Neural crest cell (in vitro differentiated cells): ENCODE measurements at places on chromosomes 7 and 10. TPM values are rescaled to one million over a fixed set of nuclear protein-coding genes. Genes with fewer than 3 reads are reported as not detected.

The NODAL gene
- total RNA-seq = not detected in 2 replicates

- no peak overlapping the region for H3K4me3 ChIP-seq
- no peaks in the 10 kb centered on the region for H3K36me3 ChIP-seq
- peaks cover 6% of the 10 kb centered on the region for H3K4me1 ChIP-seq
- no peak overlapping the region for H3K27ac ChIP-seq
- no peaks in the 10 kb centered on the region for H3K27me3 ChIP-seq
These were observed 29.4 kb downstream of the LSMEM1 start for GRCh38 chr7:112510001-112510742.

GRCh38 chr10:22655312-22655981 lies 58.9 kb downstream of the PIP4K2A start:
- peaks cover 30% of the 10 kb centered on the region for H3K4me1 ChIP-seq
- no peak for DNase-seq
- H3K4me3 ChIP-seq = no peak overlapping the region
- peak overlapping the region; percentile 87 for H3K27ac ChIP-seq

The LIPN gene
- not detected in 2 replicates for total RNA-seq

- H3K27me3 ChIP-seq = no peaks in the 10 kb centered on the region
- H3K4me3 ChIP-seq = no peak overlapping the region
- H3K36me3 ChIP-seq = no peaks in the 10 kb centered on the region
- no peak overlapping the region for H3K27ac ChIP-seq
- no peak for DNase-seq
These were observed 754.2 kb downstream of the GRID1 start for GRCh38 chr10:85612378-85612775.

The CYP2C8 gene
- total RNA-seq = 2.5 and 2.8 TPM in 2 replicates

The EXOC4 gene
- 76.6 and 79.7 TPM in 2 replicates for total RNA-seq

DNA sequence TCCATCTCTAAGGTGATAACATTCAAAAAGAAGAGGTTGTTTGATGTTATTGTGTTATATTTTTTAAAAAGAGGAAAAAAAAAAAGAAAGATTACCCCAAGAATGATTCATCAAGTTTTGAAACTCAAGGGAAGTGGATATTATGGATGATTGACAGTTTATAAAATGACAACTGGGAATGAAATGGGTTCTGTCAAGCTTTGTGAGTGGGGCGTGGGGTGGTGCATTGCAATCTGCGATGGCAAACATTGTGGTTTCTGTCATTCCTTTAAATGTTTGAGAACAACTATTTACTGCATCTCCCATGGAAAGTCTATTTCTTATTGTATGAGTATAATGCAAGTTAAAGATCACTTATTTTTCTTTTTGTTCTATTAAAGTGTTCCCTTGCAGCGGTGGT lies 297.0 kb downstream of the CCDC3 start:
- peaks cover 15% of the 10 kb centered on the region for H3K4me1 ChIP-seq
- no peaks in the 10 kb centered on the region for H3K36me3 ChIP-seq
- H3K27ac ChIP-seq = no peak overlapping the region
- DNase-seq = no peak
- H3K4me3 ChIP-seq = no peak overlapping the region

The SLC26A5 gene
- not detected in 2 replicates for total RNA-seq

- peaks cover under 1% of the 10 kb centered on the region for H3K27me3 ChIP-seq
- H3K4me3 ChIP-seq = no peak overlapping the region
- no peaks in the 10 kb centered on the region for H3K36me3 ChIP-seq
- no peak overlapping the region for H3K27ac ChIP-seq
- no peaks in the 10 kb centered on the region for H3K4me1 ChIP-seq
- no peak for DNase-seq
These were observed 26.4 kb upstream of the ANKRD1 start for GRCh38 chr10:90947030-90947960.

DNA sequence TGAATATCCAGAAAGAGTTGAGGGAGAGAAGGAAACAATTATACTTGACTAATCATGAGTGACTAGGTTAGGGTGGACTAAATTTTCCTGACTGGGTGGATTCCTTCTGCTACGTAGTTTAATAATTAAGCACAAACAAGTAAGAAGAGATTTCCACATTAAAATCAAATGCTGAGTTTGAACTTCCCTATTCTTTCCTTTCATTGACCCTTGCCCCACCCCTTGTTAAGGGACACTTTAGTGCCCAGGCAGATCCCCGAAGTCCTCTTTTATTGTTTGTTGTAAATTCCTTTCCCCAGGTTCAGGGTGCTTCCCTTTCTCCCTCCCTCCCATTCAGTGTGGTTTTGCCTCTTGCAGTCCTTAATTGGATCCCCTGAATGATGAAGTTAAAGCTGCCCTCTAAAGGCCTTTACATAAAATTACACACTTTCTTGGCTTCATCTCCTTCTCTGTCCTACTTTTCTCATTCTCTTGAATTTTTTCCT lies 8.8 kb upstream of the SPAM1 start:
- no peak for DNase-seq
- H3K4me3 ChIP-seq = no peak overlapping the region
- H3K27ac ChIP-seq = no peak overlapping the region
- no peaks in the 10 kb centered on the region for H3K36me3 ChIP-seq

DNA sequence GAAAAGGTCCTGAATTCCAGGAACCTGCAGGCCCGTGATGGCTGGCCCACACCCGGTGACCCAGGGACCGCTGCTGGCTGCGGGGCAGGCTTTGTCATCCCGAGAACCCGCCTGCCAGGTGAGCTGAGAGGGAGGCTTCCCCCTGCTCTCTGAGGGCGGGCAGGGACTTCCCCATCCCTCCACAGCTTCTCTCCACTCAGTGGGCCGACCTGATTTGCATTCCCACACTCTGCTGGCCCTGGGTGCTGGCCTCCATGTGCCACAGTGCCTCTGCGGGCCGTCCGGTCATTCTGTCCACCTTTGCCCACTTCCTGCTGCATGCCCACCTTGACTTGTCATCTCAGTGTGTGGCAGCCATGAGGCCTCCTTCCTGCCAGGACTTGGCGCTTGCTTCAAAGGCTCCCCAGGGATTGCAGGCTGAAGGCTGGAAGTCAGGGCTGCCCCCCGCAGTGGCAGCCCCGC lies 35.3 kb downstream of the PALD1 start:
- DNase-seq = no peak
- peaks cover 30% of the 10 kb centered on the region for H3K4me1 ChIP-seq
- no peaks in the 10 kb centered on the region for H3K36me3 ChIP-seq
- no peak overlapping the region for H3K4me3 ChIP-seq

DNA sequence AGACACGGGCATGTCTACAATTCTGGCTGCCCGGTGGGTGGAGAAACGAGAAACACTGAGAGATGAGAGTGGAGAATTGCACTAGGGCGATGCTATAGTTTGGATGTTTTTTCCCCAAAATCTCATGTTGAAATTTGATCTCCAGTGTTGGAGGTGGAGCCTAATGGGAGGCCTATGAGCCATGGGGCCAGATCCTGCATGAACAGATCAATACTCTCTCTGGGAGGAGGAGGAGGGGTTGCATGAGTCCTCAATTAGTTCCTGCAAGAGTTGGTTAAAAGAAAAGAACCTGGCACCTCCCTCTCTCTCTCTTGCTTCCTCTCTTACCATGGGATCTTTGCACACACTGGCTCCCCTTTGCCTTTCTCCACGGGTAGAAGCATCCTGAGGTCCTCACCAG lies 299.1 kb downstream of the CALN1 start:
- H3K4me3 ChIP-seq = no peak overlapping the region
- peaks cover 7% of the 10 kb centered on the region for H3K4me1 ChIP-seq
- H3K27ac ChIP-seq = no peak overlapping the region
- peaks cover 4% of the 10 kb centered on the region for H3K27me3 ChIP-seq
- H3K36me3 ChIP-seq = no peaks in the 10 kb centered on the region

GRCh38 chr10:34168439-34168838 lies 646.7 kb downstream of the PARD3 start:
- DNase-seq = no peak
- peaks cover 16% of the 10 kb centered on the region for H3K36me3 ChIP-seq
- no peaks in the 10 kb centered on the region for H3K27me3 ChIP-seq
- H3K4me3 ChIP-seq = no peak overlapping the region
- peaks cover 13% of the 10 kb centered on the region for H3K4me1 ChIP-seq

DNA sequence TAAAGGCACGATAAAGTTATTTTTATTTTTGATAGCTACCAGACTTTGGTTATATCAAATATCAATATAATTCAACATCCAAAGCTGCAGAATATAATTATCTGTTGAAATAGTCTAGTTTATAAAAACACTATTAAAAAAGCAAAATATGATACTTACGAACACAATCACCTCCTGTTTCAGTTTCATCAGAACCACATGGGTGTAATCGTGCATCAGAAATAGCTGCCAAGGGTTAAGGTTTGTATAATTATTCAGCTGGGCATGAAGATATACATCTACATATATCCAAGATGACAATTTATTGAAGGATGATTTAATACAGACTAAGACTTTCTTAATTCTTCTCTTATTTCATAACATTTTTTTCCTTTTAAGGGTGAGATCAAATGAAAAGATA lies 20.3 kb downstream of the VWDE start:
- no peak for DNase-seq
- no peak overlapping the region for H3K27ac ChIP-seq
- H3K4me1 ChIP-seq = peaks cover 13% of the 10 kb centered on the region
- no peak overlapping the region for H3K4me3 ChIP-seq

The ATG9B gene
- total RNA-seq = 8.0 and 9.2 TPM in 2 replicates

- peaks cover 40% of the 10 kb centered on the region for H3K4me1 ChIP-seq
- peak overlapping the region; percentile 13 for H3K27ac ChIP-seq
- no peaks in the 10 kb centered on the region for H3K27me3 ChIP-seq
- H3K4me3 ChIP-seq = no peak overlapping the region
- DNase-seq = no peak
These were observed 180.6 kb downstream of the LRMDA start for GRCh38 chr10:75611993-75612372.

- H3K36me3 ChIP-seq = no peaks in the 10 kb centered on the region
- no peak for DNase-seq
- peaks cover under 1% of the 10 kb centered on the region for H3K4me1 ChIP-seq
- peaks cover 15% of the 10 kb centered on the region for H3K27me3 ChIP-seq
- H3K27ac ChIP-seq = no peak overlapping the region
These were observed 4.4 kb upstream of the UBE2D1 start for GRCh38 chr10:58330431-58330830.

DNA sequence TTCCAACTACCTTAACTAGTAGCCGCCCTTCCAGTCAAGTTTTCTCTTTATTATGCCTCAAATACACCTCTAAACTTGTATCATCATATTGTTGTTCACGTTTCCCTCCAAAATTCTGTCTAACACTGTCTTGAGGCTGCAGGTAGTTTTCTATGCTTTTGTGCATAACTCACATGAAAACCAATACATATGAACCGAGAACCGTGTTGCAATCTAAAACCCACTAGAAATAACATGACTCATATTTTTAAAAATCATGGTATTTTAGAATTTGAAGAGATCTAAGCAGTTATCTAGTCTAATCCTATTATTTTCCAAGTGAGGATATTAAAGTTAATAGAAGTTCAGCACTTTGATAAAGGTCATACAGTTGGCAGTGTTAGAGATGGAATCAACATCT lies 18.2 kb downstream of the LIPF start:
- H3K4me1 ChIP-seq = no peaks in the 10 kb centered on the region
- H3K36me3 ChIP-seq = no peaks in the 10 kb centered on the region
- no peak overlapping the region for H3K4me3 ChIP-seq
- no peak for DNase-seq

GRCh38 chr10:110446954-110447608 lies 50.6 kb upstream of the DUSP5 start:
- no peaks in the 10 kb centered on the region for H3K36me3 ChIP-seq
- no peak for DNase-seq
- no peak overlapping the region for H3K27ac ChIP-seq
- H3K4me1 ChIP-seq = peaks cover 22% of the 10 kb centered on the region
- H3K4me3 ChIP-seq = no peak overlapping the region
- no peaks in the 10 kb centered on the region for H3K27me3 ChIP-seq

DNA sequence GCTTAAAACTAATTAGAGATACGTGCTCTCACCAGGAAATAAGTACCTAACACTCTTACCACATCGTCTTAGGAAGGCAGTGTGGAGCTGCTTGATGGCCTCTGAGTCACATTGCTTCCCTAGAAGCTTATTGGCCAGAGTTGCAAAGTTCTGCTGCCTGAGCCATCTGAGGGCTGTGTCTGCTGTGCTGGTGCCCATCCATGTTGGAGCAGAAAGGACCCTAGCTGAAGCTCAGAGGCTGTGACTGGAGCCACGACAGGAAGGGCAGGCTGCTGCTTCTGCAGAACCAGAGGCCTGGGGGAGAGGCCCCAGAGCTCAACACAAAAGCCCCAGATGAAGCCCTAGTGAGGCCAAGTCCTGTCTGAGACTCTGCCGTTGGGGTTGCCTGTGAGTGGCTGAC lies 64.8 kb upstream of the IGFBP3 start:
- peaks cover 9% of the 10 kb centered on the region for H3K4me1 ChIP-seq
- no peaks in the 10 kb centered on the region for H3K27me3 ChIP-seq
- no peak overlapping the region for H3K4me3 ChIP-seq
- no peak overlapping the region for H3K27ac ChIP-seq
- DNase-seq = no peak

- peaks cover 5% of the 10 kb centered on the region for H3K4me1 ChIP-seq
- no peak overlapping the region for H3K27ac ChIP-seq
- DNase-seq = no peak
- H3K4me3 ChIP-seq = no peak overlapping the region
- no peaks in the 10 kb centered on the region for H3K36me3 ChIP-seq
These were observed 87.8 kb upstream of the LRRTM3 start for GRCh38 chr10:66837990-66838389.

- H3K27me3 ChIP-seq = no peaks in the 10 kb centered on the region
- peaks cover 40% of the 10 kb centered on the region for H3K4me1 ChIP-seq
- H3K36me3 ChIP-seq = no peaks in the 10 kb centered on the region
- DNase-seq = no peak
These were observed 3.3 kb upstream of the SUN1 start for GRCh38 chr7:828793-829561.
